NCI-H2227 treated with DMSO at 0.1 percent for 48 hours (cell line): ENCODE measurements at places on chromosomes 4 and X.

GRCh38 chrX:1424147-1424851 lies 28.4 kb downstream of the ASMTL start:
- DNase-seq = no peak

DNA sequence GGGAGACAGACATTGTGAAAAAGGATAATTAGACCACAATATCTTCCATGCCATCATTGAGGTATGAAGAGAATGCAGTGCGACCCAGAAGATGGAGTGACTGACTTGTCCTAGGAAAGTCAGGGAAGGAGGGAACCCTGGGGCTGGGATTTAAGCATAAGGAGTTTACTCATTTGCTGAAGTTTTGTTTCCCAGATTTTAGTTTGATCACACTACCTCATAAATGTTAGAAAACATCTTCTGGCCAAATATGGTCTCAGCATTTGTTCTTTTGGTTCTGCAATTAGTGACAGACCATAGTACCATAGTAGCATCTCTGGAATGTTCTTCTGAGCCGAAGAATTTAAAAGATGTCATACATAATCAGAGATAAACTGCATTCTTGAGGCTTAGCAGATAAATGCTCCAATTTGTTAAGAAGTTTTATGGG lies 96.5 kb upstream of the PGRMC2 start:
- DNase-seq = no peak

GRCh38 chr4:142377342-142378091 lies 468.6 kb downstream of the INPP4B start:
- DNase-seq = no peak

DNA sequence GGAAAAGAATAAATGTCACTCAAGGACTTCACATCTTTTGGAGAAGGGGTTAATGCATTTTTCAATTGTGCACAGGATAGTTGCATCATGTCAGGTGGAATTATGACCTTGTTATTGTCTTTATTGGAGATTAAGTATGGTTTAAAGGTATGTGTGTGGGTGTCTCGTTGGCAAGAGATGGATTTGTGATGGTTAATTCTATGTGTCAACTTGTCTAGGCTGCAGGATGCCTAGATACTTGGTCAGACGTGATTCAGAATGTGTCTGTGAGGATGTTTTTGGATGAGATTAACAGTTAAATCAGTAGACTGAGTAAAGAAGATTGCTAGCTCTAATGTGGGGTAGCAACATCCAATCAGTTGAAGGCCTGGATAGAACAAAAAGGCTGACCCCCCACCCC lies 42.2 kb upstream of the HSD17B10 start:
- DNase-seq = no peak

DNA sequence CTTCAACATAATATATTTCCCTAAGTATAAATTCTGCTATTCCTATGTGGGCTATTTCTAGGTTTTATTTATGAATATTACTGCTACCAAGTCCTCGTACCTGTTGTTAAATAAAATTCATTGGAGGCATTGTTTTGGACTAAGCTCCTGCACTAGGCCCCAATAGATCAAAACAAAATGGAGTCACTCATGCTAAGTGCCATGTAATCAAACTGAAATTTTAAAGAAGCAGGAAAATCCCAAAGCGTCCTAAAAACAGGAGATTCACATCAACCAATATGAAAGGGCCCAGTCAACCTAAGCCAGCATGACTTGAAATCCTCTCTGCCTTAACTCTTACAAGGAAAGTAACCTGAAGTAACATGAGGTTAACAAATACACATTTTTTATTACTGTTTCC lies 743.2 kb downstream of the TRAM1L1 start:
- DNase-seq = no peak

DNA sequence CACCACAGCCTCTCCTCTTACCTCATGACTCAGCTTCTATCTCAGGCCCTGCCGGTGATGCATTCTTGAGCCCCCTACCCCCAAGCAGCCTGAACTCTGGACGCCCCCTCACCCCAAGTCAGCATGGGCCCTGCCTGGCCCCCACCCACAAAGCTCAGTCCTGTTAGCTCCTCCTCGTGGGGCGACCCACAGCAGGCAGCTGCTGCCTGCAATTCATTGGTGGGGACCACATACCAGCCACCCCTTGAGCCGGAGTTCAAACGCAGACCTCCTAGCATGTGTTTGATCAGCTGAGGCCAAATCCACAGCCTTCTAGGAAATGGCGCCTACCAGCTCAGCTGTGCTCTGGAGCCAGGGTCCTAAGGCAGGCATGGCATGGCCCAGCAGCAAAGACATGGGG lies 111.8 kb downstream of the EFNB1 start:
- DNase-seq = no peak

GRCh38 chrX:149296092-149296491 lies 209.0 kb downstream of the IDS start:
- no peak for DNase-seq

GRCh38 chrX:132651421-132652086 lies 162.7 kb upstream of the MBNL3 start:
- no peak for DNase-seq

GRCh38 chrX:48933757-48934156 lies 14.9 kb upstream of the PIM2 start:
- no peak for DNase-seq

- DNase-seq = no peak
These were observed 4.7 kb upstream of the ASMT start for GRCh38 chrX:1610166-1610565.

DNA sequence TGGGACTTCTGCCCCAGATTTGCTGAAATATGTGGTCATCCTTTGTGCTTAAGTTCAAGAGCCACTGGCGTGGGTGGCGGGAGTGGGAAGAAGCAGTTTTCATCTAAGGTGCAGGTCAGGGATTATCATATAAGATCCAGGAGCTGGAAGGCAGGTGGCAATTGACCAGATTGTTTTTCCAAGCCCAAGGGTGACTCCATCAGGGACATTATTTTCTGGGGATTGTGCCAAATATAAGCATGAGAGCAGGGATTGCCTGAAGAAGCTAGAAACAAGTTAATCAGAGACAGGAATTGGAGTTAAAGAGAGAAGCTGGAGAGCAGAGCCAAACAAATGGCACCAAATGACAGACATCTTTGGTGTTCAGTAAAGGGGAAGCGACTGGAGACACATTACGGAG lies 19.4 kb upstream of the SEL1L3 start:
- DNase-seq = no peak

- DNase-seq = no peak
These were observed 7.0 kb downstream of the ENOX2 start for GRCh38 chrX:130896026-130896425.

DNA sequence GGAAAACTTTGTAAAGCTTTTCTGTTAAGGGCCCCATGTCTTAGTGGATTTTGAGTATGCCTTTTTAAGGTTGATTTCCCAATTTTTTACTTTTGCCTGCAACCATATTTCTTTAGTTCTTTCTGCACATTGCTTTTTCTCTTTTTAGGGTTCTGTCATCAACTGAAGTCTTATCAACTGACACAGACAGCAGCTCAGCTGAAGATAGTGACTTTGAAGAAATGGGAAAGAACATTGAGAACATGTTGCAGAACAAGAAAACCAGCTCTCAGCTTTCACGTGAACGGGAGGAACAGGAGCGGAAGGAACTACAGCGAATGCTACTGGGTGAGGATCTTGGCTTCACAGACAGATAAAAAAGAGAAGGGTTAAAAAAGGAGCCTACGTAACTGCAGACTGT lies 27.8 kb downstream of the TAF1 start:
- DNase-seq = no peak

DNA sequence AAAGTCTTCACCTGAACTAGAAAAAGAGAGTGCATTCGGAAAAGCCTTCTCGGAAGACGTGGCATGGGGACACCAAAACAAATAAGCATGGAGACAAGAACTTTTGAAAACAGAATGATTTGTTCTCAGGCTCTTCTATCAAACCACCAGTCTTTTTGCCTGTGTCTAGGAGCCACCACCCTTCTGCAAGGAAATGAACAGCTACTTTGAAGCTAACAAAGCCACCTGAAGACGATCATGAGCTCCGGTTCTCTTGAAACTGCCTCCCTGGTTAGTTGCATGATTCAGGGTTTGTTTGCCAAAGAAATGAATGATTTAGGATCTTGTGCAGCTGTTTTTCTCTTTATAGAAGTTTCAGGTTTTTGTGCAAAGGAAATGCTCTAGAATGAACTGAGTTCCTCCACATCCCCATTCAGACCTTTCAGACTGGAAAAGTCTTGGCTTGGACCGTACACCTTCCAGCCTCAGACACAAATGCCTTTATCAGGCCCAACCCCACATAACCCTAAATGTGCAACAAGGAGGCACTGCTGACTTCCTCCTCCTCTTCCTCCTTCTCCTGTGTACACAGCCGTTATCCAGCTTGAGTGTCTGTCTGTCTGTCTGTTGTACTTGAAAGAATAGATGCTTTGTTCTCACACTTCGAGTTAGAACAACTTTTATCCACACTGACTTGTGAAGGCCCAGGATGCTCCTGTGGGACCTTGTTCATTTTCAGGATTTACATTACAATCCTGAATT lies 334.8 kb upstream of the KLF3 start:
- DNase-seq = no peak

DNA sequence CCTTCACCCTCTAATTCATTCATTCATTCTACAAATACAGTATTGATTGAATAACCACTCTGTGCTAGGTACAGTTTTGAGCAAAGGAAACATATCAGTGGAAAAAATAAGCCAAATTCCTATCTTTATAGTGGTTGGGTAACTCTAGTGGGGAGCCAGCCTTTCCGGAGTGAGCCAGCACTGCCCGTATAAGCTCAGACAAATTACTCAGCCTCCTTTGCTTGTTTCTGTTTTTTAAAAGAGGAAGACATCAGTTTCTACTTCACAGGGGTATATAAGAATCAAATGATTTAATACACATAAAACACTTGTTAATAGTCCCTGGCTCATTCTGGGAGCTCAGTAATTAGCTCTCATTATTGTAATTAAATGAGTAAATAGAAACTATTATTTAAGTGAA lies 238.2 kb upstream of the MAD2L1 start:
- DNase-seq = no peak

DNA sequence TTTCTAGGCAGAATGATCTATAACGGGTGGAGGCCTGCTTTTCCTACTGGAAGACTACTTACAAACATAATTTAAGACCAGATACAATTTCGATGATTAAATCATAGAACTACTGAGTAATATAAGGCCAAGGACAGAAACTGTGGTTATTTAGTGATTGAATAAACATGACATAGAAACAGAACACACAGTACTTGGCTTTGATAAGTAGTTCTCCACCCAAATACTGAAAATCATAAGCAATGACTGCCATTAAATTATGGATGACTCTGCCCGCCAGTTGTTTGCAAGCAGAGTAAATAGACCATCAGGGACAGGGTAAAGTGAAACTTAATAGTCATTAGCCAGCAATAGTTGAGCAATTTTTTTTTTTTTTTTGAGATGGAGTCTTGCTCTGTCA lies 17.2 kb upstream of the SMIM14 start:
- no peak for DNase-seq

- no peak for DNase-seq
These were observed 1249.8 kb downstream of the RAPGEF2 start for GRCh38 chr4:160352637-160353036.

GRCh38 chr4:41232406-41232805 lies 18.1 kb upstream of the APBB2 start:
- no peak for DNase-seq

DNA sequence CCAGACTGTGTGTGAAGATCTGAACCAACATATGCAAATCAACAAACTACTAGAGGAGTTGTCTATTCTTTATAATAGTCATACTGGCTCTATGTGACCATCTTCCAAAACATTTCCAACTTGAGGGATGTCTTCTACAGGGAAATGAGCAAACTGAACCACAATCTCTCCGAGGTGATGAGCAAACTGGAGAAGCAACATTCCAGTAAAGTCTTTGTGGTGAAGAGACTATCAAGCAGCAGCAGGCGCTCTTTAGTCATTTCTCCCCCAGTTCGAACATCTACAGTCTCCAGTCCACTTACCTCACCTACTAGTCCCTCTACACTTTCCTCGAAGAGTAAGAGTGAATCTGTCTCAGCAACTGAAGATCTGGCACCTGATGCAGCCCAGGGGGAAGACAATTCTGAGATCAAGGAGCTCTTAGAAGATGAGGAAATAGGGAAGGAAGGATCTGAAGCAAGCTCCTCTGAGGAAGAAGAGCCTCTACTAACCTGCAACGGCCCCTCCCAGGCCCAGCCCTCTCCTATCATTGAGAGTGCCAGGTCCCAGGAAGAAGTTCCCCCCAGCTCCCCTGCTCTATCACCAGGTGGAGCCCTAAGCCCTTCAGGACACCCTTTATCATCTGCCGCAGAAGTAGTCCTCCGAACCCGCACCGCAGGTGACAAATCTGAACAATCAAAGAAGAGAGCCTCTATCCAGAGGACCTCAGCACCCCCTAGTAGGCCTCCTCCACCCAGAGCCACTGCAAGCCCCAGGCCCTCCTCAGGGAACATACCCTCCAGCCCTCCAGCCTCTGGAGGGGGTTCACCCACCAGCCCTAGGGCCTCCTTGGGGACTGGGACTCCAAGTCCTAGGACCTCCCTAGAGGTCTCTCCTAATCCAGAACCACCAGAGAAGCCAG lies 98.1 kb downstream of the HNRNPD start:
- no peak for DNase-seq

DNA sequence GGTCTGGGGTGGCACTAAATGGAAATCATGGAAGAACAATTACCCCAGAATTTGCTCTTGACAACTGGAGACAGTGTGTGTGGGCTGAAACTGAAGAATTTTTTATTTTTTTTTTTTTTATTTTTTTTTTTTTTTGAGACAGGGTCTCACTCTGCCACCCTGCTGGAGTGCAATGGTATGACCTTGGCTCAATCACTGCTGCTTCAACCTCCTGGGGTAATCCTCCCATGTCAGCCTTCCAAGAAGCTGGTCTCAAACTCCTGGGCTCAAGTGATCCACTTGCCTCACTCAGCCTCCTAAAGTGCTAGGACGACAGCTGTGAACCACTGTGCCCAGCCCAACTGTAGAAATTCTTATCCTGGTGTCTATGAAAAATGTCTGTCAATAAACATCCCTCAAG lies 127.9 kb upstream of the MAP3K15 start:
- no peak for DNase-seq

DNA sequence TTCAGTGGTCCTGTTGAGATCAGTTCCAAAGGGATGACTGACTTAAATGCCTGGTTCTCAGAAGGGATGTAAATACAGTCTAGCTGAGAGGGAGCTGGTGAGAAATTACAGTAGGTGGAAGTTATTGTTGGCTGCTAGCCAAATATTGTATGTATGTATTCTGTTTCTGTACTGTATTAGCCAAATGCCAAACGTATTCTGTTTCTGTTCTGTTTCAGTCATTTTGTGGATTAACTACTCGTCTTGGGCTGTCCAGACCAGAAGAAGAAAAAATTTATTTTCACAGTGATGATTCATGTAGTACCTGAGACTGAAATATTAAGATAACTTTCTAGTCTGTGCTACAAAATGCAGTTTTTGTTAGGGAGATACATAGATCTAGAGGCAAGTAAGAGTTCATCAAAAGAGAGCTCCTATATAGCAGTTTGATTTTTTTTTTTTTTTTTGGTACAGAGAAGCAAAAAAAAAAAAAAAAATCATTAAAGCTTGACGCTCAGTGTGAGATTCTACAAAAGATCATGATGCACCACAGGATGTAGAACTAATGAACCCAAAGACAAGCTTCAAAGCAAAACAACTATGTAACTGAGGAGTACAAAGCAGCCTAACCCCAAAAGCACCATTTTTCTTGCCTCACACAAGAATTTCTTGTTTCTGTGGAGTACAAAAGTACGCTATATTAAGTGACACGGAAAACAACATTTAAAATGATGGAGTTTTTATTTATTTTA lies 54.8 kb downstream of the CASP6 start:
- DNase-seq = no peak

GRCh38 chr4:179666226-179666625 lies 2224.0 kb upstream of the AGA start:
- no peak for DNase-seq
